ENCODE measurements at places on chromosomes 5 and 9.
A peak's percentile ranks its signal among the peaks of the same experiment; 100 is the strongest.

GRCh38 chr5:112935675-112936074 lies 13.6 kb upstream of the REEP5 start:
- DNase-seq: no peak

GRCh38 chr9:115952430-115953292 lies 200.9 kb upstream of the PAPPA start:
- DNase-seq: no peak

DNA sequence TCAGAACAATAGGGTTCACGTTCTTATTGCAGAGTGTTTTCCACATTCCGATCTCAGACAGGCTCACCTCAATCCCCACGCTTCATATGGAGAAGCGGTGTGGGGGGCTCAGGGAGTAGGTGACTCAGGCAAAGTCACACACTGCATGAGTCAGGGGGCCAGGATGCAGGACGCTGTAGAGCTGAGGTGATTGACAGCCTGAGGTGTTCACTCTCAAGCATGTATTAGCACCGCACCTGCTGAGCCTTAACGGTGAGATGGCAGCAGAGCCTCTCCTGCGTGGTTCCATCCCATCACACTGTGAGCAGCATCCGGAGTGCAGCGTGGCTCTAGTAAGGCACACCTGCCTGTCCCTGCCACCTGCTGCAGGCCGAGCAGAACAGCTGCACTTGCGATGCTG lies 194.0 kb downstream of the IRX2 start:
- no peak for DNase-seq

- DNase-seq: peak; percentile 88
These were observed 51.0 kb downstream of the IRF1 start for GRCh38 chr5:132439521-132440089.

DNA sequence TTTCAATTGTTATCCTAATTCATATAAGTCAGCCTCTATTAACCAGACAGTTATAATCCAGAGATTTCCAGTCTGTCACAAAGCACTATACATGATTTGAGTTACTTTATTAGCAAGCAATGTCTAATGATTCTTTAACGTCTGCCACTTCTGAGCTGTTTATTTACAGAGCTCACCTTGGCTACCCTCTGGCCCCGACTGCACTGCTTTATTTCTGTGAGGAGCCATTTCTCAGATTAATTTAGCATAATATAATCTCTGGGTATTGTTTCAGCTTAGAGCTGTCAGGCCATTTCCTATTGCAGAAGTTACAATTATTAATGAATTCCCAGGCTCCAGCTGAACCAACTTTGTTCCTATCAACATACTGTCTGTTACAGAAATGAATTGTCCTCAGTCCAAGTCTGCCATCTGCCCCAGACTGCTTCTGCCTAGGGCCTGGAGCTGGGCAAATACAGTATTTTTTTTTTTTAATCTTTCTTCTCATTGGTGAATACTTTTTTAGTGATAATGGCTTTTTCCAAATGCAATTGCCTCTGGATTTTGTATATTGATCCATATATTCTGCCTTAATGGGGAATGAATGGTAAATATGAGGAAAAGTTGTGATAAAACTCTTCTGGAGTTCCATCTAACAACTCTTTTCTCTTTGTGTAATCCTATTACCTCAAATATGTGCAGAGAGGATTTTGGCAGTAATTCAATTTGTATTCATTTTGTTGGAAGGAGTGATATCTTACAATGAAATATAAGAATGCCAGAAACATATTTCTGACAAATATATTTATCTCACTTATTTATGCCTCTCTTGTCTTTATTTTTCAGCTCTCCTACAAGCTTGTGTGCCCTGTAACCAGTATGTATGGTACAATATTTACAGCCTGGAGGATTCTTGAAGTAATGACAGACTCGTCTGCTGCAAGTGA lies 104.7 kb downstream of the FOCAD start:
- DNase-seq: no peak

GRCh38 chr5:148768806-148769415 lies 57.5 kb upstream of the ADRB2 start:
- no peak for DNase-seq

DNA sequence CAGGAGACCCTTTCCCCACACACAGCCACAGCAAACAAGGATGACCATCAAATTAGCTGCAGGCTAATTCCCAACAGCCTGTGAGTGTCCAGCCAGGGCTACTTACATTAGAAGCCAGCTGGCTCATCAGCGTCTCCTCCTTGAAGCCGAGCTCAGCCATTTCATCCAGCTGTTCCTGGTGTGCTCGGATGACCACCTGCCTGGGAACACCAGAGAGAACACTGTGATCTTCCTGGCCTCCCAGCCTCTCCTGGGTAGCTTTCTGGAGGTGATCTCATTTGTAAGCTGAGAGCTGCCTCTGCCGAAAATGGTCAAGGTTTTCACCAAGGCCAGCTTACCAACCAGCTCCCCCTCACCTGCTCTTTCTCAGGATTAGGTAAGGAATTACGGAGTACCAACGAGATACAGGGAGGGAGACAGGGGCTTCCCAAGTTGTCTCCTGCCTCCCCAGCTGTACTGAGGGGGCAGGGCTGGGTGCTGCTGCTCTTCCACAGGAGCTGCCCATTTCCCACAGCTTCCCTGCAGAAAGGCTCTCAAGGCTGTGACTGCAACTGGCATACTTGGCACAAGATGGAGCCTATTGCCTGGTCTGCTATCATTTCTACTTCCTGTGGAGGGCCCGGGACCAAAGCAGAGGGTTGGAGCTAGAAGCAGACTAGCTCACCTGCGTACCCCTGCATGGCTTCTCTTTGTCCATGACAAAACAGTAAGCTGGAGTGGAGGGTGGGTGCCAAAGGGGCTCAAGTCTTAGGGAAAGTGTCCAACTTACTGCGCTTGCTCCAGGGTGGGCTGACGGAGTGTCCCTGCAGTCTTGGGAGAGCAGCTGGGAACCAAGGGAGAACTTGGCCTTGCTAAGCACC lies 73.9 kb downstream of the KIF24 start:
- DNase-seq: no peak

DNA sequence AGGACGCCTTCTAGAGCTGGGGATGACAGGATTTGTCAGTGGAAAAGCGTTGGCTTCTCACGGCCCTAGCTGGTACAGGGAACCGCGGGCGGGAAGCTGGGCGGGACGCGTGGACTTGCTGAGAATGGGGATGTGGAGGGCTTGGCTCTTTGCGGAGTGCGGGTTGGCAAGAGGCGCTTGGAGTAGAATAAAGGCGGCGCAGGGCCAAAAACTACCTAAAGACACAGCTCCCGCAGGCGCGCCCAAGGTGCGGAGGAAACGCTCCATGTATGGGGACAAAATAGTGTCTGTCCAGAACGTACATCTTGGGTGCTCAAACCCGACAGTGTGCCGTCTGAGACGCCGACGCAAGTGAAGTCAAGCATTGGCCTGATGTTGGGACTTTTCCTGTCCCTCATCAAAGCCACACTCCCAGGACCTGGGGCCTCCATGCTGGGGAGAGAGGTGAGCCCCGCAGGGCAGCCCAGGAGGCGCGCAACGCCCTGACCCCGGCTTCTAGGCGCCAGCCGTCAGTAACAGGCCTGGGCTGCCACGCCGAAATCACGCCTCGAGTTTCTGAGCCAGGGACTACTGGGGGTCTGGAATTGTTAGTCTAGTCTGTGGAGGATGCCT lies 1.6 kb upstream of the NKX2-5 start:
- DNase-seq: no peak

DNA sequence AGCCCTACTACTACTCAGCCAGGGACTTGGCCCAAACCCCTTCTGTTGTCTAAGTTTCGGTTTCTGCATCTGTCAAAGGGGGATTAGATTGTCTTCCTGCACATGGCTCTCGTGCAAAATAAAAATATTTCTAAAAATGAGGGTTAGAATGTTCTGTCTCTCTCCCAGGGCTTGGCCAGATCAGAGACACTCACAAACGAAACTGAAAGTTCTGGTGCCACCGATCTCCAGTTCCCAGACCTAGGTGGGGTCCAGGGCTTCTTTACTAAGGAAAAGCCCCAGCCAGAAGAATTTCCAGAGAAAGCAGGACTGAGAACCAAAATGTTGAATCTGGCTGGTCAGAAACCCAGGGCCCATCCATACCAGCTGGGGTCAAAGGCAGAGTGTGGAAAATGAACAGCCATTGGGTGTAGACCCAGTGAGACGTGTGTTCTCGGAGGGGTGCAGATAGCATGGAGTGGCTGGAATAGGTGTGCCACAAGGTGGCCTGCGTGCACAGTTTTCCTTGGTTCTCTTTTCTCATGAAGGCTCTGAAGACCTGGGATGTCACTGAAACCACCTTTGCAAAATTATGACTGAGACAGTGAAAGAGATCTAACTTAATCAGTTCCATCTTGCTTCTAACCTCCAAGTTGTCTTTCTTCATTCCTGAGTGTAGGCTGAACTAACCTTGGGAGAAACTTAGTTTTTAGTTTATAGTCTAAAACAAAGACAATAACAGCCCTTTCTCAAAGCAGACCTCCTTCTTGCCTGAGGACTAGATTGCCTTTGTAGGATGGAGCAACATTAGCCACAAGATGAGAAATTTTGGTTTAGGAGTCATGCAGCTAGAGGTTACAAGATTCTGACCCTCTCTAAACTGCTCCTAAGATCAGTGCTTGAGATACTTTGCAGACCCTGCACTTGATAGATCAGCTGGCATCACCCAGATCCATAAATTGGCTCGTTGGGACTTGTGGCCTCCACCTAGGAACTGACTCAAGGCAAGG lies 2.3 kb upstream of the SLC23A1 start:
- DNase-seq: no peak

- no peak for DNase-seq
These were observed 29.9 kb upstream of the MVB12B start for GRCh38 chr9:126296687-126297086.

DNA sequence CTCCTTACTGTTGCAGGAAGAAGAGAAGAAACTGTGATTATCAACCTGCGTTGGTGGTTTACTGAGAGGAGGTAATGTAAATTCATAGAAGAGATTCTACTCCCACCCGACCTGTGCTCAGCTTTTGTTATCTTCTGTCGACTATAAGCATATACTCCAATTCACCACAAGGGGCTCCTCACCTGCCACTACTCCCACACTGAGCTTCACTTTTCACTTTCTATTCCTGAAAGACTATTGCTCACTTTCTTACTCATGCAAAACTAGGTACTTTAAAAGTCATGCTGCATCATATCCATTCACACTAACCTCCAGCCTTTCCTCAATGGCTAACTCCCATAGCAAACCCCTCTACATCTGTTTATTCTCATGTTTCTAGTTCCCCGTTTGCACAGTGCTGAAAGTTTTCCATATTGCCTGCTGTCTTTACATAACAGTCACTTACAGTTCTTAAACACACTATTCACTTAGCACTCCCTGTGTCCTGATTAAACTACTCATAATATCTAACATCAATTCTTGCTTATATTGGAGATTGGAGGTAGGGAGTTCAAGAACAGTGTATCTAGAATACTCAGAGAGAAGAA lies 1062.6 kb downstream of the NR2F1-AS1 start:
- no peak for DNase-seq

GRCh38 chr5:109744261-109744660 lies 54.5 kb downstream of the MAN2A1 start:
- DNase-seq: no peak

- no peak for DNase-seq
These were observed 232.6 kb downstream of the EPB41L4A start for GRCh38 chr5:112186401-112186990.

DNA sequence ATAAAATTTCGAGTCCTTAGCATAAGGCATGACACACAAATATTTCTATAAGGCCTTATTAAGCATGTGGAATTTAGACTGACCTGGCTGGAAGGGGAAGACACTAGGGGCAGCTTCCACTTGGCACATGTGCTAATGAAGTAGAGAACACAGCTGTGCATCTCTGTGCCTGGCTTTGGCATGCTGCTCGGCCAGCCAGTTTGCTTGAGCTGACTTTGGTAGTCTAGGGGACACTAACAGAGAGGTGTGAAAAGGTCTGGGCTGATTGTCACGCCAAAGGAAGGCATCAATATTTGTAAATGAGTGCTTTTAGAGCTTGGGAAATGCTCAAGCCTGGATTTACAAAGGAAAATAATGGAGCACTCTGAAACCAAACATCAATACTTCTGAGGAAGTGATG lies 723.7 kb downstream of the PRELID2 start:
- no peak for DNase-seq

- DNase-seq: no peak
These were observed 21.8 kb downstream of the PPIC start for GRCh38 chr5:123014689-123015088.

GRCh38 chr9:131395157-131396098 lies 1.5 kb downstream of the PRRC2B start:
- DNase-seq: no peak

DNA sequence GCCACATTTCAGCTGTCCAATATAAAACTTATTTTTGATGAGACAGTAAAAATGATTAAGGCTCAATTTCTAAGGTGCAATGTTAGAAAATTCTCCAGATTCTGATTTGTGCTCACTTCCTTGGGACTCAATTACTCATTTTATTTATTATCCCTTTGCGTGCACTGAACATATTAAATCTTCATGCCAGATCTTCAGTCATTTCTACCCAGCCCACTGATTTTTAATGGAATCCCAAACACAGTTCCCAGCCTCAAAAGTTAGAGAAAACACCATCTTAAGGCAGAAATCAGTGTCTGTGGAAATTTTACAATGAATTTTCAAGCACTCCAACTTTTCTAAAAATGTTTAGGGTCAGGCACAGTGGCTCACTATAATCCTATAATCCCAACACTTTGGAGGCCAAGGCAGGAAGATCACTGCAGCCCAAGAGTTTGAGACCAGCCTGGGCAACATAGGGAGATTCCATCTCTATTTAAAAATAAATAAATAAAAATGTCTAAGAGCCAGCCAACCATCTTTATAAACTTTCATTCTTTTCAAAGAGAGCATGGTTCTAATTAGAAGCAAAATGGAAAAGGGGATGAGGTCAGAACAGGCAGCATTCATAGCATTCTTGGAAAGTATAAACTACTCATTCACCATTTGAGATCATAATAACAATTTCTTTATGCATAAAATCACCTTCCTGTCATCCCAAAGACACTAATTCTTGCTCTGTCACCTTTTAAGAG lies 53.7 kb downstream of the TLE1 start:
- no peak for DNase-seq

- no peak for DNase-seq
These were observed 22.3 kb upstream of the SYNPO start for GRCh38 chr5:150618163-150618562.

GRCh38 chr9:35669331-35670145 lies 4.2 kb upstream of the CA9 start:
- DNase-seq: no peak

- no peak for DNase-seq
These were observed 20.3 kb downstream of the ANXA6 start for GRCh38 chr5:151137067-151137825.

GRCh38 chr5:135137146-135137915 lies 103.3 kb upstream of the PITX1 start:
- no peak for DNase-seq

DNA sequence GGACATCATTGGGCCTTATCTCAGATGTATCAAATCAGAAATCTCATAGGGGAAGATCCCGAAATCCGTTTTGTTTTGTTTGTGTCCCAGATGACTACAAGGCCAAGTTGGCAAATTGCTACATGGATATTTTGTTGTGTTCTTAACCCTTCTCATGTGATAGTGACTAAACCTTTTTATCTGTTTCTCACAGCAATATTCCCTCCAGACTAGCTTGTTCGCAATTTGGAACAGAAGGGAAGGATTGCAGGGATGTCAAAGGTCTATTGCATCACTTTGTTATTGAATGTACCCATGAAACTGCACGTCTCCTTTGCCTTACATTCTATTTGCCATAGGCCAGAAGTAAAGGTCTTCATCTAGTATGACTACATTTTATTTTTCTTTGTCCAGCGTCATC lies 453.9 kb downstream of the NFIB start:
- no peak for DNase-seq

All from AG04449 (cell line).